ENCODE measurements at places on chromosomes 6 and 20.
A peak's percentile ranks its signal among the peaks of the same experiment; 100 is the strongest.

DNA sequence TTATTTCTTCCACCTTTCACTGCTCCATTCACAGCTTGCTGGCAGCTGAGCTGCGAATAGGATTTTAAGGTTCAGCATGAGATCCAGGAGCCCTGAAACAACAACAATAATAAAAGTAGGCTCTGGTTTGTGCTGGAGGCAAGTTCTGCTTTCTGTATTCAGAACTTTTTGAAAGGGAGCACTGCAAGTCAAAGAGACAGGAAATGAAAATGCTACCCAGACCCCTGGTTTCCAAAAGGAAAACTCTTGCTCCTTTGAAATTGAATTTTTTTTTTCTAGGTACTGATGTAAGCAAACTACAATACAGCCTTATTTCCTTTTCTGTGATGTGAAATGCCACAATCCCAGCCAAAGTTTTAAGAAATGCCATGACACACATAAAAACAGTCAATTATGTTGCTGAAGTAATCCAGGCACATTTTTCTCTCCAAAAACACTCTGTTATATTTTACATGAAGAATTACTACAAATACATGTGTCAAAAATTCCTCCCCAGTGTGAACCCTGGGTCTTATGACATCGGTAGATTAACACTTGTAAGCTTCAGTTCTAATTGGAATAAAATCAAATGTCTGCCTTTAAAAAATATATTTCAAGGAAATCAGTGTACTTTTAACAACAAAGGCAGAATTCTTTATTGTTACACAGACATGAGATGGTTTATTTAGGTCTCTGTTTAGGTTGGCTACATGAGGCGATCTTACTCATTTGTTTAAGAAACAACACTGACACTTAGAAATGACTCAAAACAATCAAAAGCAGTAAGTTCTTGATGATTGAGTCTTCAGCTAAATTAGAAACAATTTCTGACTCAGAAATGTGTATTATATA lies 656.7 kb downstream of the EPHA7 start:
- no peak for DNase-seq

GRCh38 chr20:51348876-51349275 lies 193.6 kb downstream of the NFATC2 start:
- DNase-seq: no peak

GRCh38 chr6:129672881-129673631 lies 36.9 kb downstream of the ARHGAP18 start:
- DNase-seq: no peak

GRCh38 chr6:85096976-85097375 lies 332.6 kb upstream of the TBX18 start:
- no peak for DNase-seq

DNA sequence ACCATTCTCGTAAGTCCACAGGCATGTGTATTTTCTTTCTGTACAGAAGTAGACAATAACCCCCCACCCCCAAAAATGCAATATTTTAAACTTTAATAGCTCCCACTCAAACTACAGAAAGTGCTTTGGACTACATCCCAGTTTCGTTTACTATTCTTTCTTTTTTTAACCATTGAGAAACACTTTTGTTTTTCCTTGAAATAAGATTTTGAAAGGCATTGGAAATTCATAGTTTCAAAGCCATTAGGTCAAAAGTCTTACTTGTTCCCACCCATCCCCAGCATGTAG lies 140.0 kb downstream of the KIF16B start:
- no peak for DNase-seq

GRCh38 chr6:150079604-150080003 lies 10.7 kb upstream of the ULBP3 start:
- DNase-seq: no peak

DNA sequence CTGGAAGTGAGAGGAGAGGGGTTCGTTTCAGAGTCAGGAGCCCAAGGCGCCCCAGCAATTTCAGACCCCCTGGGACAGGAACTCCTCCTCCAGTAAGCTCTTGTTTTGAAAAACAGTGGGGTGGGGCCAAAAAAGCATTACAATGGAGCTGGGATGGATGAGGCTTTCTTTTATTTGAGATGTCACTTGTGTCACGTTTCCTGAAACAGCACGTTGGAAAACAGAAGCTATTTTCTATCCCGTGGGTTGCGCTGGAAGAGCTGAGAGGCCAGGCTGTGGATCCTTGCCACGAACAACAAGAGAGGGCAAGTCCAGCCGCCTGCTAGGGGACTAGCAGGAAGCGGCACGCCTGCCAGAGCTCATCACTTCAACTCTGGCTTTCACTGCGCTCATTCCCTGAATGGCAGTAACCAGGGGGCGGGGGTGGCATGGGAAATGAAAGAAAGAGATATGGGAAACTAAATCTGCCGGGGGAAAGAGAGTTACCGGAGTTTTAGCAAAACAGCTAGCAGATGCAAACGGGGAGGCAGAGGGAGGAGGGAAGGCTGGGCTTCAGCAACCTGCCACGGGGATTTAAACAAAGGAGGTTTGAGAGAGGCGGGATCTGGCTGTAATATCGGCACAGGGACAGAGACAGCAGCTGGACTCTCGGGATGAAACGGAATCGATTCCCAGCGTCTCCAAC lies 34.6 kb downstream of the GCNT2 start:
- peak; percentile 20 for DNase-seq

All from hypothalamus (tissue), 51 donors.